CD4-positive, alpha-beta T cell (primary cell): ENCODE measurements at places on chromosomes 6 and 20.
A peak's percentile ranks its signal among the peaks of the same experiment; 100 is the strongest.

DNA sequence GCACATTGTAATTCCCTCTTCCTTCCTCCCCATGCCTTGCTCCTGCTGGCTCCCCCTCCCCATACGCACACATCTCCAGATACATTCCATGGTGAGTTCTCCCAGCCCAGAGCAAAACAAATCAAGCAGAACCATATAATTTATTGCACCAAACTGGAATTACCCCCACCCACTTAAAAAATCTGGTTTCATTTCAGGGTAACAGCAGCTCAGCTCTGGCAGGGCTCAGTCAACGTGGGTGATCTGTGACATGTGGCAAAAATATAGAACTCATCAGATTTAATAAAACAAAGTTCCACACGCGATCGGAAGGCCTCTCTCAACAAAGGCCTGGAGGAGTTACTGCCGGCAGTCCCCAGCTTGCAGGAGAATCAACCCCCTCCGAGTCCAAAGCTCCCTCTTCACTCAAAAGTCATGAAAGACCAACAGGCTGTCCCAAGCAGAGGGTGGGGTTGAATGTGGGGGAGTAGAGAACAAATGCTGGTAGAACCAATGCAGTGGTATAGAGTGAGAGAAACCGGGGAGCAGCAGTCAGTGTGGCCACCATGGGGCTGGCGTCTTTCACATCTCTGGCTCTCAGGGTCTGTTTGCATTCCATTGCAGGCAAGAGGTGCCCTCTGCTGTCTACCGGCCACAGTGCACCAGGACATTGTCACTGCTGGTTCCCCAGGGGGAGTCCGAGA, 323.3 kb upstream of the NT5E start:
- DNase-seq: no peak

DNA sequence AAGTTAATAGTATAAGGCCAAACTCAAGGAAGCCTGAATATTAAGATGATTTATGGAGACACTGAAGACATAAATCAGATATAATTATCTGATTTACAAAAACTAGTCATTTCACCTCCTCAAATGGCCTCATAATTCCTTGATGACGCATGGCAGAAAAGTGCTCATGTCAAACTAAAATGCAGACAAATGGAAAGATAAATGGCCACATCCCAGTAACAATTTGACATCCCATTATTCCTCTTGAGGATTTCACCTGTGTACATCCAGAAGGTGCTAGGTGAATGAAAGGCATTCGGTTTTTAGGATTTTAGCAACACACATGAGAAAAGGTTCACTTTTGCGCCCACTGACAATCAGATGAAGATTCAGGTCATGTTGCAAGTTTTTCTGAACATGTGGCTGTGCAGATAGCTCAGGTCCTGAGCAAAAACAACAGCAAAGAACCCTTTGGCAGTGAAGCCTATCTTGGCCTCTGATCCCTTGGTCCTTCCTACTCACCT, 24.2 kb downstream of the SGK1 start:
- no peak for DNase-seq

- DNase-seq: no peak
These were observed 371.4 kb upstream of the ID4 start for GRCh38 chr6:19465760-19466159.

- DNase-seq: no peak
These were observed 13.0 kb upstream of the RBM24 start for GRCh38 chr6:17268114-17268513.

DNA sequence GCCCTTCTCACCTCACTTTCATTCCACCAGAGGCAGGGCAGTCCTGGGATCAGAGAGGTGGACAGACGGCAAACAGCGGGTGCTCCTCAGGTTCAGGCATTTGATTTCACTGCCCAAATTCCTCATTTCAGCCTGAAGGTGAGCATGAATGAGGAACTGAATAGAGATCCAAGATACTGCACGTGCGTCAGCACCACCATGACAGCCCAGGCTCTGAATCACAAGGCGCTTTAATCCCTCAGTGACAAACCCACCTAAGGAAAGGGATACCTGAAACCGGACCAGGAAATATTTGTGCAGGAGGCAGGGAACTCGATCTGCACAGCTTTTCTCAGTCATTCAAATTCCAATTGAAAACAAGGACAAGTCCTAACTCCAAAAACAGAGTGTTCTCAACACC, 174.8 kb upstream of the HEY2 start:
- DNase-seq: no peak

- DNase-seq: no peak
These were observed 954 bp downstream of the HSD17B8 start for GRCh38 chr6:33205191-33206026.

DNA sequence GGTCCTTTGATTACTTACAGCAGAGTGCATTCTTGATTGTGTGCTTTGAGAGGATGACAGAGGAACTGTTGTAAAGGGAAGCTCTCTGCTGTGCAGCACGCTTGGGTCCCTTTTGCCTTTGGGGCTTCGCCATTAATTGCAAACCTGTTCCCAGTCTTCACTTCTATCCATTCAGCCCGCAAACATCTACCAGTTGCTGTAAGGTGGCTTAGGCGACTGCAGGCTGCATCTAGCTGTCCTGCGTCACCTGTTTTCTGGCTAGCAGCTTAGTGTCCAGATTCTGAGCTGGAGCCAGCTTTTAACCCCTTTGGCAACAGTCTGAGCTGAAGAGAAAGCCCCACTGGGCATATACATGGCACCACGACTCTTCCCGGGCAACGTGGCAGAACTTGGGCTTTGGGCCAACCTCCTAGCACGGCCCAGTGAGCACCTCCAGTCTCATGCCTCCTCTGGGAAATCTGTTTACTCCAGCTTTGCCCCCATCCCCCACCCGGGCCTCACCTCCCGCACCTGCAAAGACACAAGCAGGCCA, 2.5 kb upstream of the FASTKD5 start:
- no peak for DNase-seq

GRCh38 chr6:117919775-117920729, 13.0 kb downstream of the SLC35F1 start:
- no peak for DNase-seq

DNA sequence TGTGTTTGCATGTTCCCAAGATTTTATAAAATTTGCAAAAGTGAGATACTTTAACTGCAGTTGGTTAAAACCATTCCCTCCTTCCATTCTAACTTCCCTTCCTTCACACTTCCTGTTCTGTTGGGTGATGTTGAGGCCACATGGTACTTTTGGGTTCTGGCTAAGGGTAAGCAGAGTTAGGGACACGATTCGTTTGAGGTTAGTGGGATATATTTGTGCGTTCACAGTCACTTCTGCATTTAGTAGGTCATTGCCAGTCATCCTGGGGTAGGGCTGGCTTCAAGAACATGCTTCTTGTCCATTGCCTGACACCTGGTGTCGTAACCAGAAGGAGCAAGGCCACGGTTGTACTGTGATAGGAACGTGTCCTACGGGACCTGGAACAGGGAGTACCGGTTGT, 340.1 kb downstream of the ZFAND3 start:
- DNase-seq: no peak

DNA sequence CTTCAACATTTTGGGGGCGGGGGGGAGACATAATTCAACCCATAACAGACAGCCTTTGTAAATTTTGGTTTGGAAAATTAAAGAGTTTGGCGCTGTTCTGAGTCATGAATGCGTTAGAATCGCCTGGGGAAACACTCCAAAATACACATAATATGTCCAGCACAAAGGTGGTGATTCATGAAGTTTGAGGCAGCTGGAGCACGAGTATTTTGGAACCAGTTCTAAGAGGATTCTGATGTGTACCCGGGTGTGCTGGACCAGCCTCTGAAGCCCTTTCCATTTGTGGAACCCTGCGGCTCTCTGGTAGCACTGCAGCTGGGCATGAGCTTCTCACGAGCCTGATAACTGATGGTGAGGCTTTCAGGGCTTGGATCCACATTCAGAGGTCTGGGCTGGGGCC, 4.7 kb downstream of the GMPR start:
- DNase-seq: no peak

GRCh38 chr20:34883809-34884208, 7.4 kb downstream of the ACSS2 start:
- no peak for DNase-seq

DNA sequence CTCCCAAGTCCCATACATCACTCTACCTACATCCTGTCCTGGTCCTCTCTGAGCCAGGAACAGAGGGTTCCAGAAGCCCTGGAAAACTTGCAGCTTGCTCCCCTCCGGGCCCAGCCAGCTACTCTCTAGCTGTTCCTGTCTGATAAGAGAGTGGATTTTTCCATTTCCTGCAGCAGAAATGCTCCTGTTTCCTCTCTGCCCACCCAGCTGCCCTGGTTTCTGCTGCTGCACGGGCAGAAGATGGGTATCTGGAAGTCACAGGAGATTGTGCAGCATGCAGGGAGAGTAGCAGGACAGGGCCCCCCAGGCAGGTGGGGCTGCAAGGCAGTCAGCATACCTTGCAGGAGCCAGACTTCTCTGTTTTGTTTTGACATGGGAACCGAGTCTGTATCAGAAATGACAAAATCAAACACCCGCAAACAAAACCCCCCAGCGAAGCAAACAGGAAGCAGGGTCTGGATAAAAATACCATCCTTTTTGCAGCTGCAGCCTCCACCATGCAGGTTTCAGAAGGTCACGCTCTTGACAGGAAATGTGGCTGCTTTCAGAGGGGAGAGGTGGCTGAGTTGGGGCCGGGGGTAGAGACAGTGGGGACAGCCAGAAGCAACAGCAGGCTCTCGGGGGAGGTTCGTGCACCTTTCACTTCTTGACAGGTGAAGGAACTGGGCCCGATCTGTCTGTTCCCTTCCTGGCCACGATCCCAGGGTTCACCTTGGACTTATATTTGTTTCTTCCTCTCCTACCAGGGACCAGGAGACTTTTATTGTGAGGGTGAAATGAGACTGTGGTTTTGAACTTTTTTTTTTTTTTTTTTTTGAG, 50.8 kb upstream of the FAM83D start:
- DNase-seq: peak; percentile 80

DNA sequence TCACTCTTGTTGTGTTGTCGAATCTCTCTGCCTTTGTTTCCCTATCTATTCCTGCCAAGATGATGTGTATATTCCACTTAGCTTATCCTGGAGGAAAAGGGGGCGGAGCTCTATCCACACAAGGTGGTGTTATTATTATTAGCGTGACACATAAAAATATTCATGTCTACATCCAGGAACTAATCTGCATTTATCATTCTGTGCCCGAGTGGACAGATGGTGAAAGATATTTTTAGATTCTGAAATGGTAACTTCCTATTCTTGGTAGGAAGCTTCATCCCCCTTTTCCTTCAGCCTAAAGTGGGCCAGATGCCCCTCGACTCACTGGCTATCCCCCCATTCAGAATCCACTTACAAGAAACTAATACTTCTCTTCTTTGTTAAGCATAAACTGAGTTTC, 2.0 kb downstream of the XKR7 start:
- DNase-seq: no peak

DNA sequence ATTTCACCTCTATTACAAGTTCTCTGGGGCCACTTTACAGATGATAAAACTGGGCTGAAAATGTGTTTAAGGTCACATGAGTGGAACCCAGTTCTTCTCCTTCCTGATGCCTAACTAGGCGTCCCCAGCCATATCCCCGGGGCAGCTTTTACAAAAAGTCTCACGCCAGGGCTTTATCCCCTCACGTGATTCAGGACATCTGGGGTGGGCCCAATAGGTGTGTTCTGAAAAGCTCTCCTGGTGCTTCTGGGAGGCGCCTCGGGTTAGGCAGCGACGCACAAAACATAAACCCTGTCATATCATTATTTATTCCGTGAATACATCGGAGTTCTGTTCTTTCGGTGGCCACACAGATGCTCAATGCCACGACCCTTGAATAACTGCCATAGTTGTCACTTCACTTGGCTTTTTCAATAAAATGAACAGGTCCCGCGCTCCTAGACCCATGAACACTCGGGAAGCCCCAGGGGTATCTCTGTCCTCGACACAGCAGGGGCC, 32.1 kb downstream of the SF3B5 start:
- DNase-seq: no peak

GRCh38 chr20:7137395-7138151, 370.1 kb downstream of the BMP2 start:
- no peak for DNase-seq

GRCh38 chr6:110036408-110037302, 58.5 kb downstream of the GPR6 start:
- no peak for DNase-seq

DNA sequence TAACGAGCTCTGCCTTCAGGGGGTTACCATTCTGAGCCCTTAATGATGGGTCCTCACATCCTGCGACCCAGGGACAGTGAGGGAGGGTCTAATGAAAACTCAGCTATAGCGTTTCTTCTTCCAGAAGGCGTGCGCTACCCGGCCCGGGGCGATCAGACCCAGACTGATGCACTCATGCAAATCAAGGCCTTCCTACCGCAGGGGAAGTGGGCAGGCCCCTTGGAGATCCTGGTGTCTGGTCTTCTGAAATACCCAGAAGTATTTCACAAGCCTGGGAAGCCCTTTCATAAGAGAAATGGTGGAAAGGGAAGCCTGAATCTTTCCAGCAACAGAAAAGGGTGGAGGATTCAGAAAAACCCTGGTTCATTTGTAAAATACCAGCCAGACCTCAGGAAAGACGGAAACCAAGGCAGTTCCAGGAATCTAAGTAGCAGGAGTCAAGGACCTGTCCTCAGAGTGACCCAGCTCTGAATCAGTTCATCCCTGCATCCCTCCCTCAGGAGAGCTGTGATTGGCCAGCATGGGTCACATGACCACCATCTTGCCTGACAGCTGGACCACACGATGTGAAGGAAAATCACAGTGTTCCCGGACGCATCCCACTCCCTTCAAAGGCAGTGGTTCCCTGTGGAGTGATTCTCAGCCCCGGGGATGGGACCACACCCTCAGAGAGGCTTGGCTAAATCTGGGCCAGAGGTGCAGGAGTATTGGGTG, 12.7 kb downstream of the BFSP1 start:
- peak; percentile 37 for DNase-seq

- DNase-seq: no peak
These were observed 801 bp downstream of the CCDC28A start for GRCh38 chr6:138774370-138774769.

DNA sequence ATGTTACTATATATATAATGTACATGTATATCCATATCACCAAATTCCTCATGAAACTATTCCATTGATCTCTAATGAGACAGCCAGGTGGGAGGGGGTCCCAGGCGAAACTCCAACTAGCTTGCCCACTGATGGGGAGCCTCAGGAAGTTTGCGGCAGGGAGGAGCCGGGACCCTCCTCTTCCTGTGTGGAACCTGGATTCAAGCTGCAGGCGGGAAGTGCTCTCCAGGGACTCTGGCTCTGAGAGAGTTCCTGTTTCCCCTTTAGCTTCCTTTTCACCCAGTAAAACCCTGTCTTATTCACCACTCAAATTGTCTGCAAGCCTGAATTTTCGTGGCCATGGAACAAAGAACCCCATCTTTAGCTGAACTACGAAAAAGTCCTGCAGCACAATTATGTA, 152.2 kb downstream of the OPN5 start:
- DNase-seq: no peak

DNA sequence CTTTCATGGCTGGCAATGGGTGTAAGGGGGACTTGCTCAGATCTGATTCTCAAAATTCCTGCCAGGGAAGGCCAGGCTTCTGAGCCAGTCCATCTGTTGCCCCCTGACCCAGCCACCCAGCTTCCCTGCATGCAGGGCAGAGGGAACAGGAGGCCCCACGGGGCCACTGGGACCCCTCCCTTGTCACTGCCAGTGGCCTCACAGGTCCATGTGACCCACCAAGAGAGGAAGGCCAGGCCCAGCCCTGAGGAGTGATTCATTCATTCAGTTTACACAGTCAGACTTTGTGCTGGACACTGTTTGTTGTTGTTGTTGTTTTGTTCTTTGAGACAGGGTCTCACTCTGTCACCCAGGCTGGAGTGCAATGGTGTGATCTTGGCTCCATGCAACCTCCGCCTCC, 39.5 kb downstream of the UBE2V1 start:
- no peak for DNase-seq

GRCh38 chr6:164507206-164507940, 802.0 kb downstream of the C6orf118 start:
- no peak for DNase-seq
